ENCODE measurements at places on chromosomes 2 and 18. TPM values are rescaled to one million over a fixed set of nuclear protein-coding genes. Genes with fewer than 3 reads are reported as not detected.

Gene ADD2
- polyA plus RNA-seq, result 0.41 TPM

Gene CHMP1B
- polyA plus RNA-seq, result 44.1 TPM

Gene CPO
- polyA plus RNA-seq, result not detected

Gene GPR45
- not detected for polyA plus RNA-seq

Gene SERPINB11
- not detected for polyA plus RNA-seq

Gene ACTG2
- not detected for polyA plus RNA-seq

Gene KRCC1
- polyA plus RNA-seq, result 40.1 TPM

Gene INHA
- polyA plus RNA-seq, result not detected

Gene POTEJ
- not detected for polyA plus RNA-seq

Gene EMILIN1
- 0.35 TPM for polyA plus RNA-seq

Gene UCN
- polyA plus RNA-seq, result 0.84 TPM
